ENCODE measurements at places on chromosomes 13 and 19.

DNA sequence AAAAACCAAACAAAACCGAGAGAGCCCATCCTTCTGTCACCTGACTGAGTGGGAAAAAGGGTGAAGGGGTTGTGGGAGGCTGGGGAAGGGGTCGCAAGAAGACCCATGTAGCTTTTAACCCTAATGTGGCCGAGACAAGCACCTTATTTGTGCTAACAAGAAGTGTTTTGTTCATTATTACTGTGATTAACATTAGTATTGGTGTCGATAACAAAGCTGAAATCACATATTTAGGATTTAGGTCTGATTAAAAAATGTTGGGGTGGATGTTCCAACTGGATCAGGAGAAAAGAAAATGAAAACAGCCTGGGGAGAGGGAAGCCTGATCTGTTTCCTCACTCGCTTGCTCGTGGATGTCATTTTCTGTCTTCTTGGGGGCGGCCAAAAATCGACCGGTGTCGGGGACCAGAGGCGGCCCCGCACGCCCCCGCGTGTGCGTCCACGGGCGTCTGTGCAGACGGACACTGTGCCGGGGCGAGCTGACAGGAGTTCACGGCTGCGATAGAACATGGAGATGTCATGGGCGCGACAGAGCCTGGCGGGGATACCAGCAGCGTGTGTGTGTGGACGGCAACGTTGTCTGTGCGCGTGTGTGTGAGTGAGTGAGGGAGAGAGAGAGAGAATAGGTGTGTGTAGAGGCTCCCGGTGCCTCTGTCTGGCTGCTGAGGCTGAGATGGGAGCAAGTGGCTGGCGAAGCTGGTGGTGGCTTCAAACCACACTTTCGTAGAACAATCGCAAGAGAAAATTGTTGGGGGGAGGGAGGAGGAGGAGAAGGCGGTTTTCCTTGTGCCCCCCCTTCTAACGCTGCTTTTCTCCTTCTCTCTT, 29.1 kb downstream of the NFIX start:
- no peak for DNase-seq

- DNase-seq: no peak
Observed at GRCh38 chr19:3321696-3322095, 44.7 kb upstream of the NFIC start.

DNA sequence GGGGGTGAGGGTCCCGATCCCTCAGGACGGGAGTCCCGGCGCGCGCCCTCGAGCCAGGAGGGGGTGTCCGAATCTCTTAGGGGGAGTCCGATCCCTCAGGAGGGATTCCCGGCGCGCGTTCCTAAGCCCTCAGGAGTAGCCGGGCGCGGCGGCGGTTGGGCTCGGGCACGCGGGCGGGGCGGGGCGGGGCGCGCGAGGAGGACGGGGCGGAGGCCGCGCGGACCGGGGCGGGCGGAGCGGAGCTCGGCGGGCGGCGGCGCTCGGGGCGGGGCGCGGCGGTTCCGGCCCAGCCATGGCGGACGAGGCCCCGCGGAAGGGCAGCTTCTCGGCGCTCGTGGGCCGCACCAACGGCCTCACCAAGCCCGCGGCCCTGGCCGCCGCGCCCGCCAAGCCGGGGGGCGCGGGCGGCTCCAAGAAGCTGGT, at the start of gene CUL4A:
Gene CUL4A, plus strand, starts transcription at position 278 of the 423 bp plus-strand sequence. Its CDS starts 15 bp downstream, at position 293.
- peak; percentile 65 for DNase-seq

GRCh38 chr13:33228648-33229445, 56.7 kb downstream of the STARD13 start:
- no peak for DNase-seq

- DNase-seq: peak; percentile 92
Observed at GRCh38 chr19:12782424-12783290, 7.3 kb upstream of the HOOK2 start.

DNA sequence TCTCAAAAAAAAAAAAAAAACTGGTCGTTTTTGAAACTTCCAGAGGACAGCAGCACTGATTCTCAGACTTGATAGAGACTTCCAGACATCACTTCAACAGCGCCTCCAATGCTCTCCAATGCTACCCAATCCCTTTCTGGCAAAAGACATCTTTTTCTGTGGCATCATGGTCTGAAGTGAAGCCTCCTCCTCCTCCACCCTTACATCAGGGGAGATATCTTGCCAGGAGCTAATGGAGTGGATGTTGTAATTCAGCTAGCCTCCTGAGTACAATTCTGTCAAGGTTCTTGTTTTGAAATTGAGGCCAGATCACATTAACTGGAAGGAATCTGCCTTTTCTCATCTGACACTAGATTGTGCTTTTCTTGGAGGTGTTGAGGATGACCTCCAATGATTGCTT, 24.2 kb downstream of the FXYD5 start:
- no peak for DNase-seq

DNA sequence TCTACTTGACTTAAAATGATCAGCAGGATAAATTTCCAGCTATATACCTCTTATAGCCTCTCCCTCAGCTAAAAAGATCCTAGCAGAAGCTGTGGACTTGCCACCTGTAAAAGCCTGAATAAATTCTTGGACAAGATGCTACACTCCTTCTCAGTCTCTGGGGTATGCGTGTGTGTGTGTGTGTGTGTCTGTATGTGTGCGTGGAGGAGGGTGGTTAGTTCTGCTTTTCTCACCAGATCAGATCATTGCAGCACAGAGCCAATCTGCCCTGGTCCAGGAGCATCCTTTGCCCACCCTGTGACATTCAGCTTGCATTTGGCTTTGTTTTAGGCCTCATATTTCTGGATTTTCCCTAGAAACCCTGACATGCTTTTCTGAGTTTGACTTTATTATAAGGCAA, 438.3 kb downstream of the RFC3 start:
- DNase-seq: no peak

DNA sequence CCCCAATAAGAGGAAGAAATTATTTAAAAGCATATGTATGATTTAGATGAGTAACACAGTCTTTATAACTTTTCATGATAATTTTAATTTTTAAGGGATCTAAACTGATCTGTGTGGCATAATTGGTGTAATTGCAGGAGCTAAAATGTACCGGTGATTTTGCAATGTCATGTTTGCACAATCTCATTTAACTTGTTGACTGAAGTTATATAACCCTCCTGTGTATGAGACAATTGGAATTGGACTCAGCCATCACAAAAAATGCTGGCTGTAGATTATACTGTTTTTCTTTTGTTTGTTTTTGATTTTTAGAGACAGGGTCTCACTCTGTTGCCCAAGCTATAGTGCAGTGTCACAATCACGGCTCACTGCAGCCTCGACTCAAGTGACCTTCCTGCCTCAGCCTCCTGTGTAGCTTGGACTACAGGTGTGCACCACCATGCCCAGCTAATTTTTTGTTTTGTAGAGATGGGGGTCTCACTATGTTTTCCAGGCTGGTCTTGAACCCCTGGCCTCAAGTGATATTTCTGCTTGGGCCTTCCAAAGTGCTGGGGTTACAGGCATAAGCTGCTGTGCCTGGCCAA, 26.1 kb downstream of the FGF9 start:
- no peak for DNase-seq

GRCh38 chr13:76890021-76890420, 3.8 kb upstream of the KCTD12 start:
- no peak for DNase-seq

GRCh38 chr19:42006569-42006968, 12.5 kb upstream of the ATP1A3 start:
- DNase-seq: no peak

DNA sequence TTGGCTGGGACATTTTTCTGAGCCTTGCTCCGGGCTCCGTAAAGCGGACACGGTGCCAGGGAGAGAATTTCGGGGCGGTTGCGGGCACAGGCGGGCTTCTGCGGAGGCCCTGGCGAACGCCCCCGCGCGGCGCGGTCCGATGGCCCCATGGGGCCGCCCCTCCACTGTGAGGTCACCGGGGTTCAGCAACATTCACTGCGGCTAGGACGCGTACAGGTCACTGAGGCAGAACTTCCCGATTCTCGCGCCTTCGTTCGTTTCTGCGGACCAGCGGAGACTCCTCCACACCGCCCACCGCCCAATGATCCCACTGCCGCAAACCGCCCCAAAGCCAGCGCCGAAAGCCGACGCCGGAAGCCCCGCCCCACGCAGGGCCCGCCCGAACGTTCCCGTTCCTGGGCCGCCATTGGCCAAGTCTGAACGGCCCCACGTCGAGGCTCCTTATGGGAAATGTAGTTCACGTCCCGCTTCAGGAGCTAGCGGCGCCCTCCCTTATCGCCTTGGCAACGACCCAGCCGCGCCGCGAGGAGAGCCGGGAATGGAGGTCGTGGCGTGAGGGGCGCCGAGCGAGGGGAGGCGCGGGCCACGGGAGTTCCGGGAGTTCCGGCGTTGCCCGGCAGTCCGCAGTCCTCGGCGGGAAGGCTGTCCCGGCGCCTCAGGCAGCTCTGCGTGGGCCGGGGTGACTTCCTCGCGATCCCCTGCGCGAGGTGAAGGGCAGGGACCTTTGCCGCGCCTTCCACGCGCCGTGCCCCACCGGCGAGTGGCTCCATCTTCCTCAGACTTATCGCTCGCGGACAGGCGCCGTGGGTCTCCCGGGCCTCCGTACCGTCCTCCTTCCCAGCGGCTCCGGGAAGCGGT, at the start of gene ZNF584:
Gene ZNF584, plus strand, starts transcription at position 498 of the 858 bp plus-strand sequence. CDS start 499 bp downstream, outside the sequence.
- peak; percentile 95 for DNase-seq

GRCh38 chr19:504616-505015, 2.7 kb upstream of the TPGS1 start:
- DNase-seq: no peak

DNA sequence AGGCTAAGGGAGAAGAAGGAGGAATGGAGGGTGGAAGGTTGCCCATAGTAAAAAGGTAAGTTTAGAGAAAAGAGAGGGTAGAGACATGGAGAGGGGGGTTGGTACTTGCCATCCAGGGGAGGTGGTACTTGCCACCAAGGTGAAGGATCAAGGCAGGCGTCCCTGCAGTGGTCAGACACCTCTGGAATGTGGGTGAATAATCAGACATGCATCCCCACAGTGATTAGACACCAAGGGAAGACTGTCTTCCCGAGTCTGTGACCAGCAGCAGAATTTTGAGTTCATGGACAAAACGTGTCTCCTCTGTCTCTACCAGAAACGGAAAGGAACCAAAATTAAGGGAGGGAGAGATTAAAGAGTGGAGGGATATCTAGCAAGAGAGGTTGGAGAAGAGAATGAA, 27.1 kb upstream of the IGFL1 start:
- DNase-seq: no peak

DNA sequence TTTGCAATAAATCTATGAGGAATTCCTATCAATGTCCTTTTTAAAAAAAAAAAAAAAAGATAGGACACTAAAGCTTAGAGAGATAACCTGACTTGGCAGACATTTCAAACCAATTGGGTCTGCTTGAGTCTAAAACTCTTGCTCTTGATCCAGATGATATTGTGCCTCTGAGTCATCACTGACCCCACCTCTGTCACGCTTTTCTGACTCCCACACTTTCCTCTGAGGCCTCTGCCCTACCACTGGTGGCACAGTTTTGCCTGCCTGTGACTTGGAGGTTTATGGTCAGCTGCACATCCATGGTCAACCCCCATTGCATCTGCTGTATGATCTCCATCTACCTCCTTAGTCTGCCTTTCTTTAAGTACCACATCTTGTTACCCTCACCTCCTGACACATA, 328.7 kb downstream of the SPRY2 start:
- DNase-seq: no peak

DNA sequence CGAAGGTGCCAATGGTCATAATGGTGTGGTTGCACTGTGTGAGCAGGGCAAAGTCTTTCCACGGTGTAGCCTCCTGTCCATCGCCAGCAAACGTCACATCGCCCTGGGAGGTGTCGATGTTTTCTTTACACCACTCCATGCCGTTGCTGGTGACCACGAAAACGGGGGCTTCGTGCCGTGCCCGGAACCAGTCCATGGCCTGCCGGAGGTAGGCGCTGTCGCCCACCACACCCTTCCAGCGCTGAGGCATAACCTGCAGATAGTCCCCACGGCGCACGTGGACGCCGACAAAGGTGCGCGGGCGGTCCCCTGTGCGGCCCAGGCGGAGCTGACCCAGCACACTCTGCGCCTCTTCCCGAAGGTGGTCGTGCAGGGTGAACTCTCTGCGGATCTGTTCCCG, 2.1 kb downstream of the FUT1 start:
- no peak for DNase-seq

DNA sequence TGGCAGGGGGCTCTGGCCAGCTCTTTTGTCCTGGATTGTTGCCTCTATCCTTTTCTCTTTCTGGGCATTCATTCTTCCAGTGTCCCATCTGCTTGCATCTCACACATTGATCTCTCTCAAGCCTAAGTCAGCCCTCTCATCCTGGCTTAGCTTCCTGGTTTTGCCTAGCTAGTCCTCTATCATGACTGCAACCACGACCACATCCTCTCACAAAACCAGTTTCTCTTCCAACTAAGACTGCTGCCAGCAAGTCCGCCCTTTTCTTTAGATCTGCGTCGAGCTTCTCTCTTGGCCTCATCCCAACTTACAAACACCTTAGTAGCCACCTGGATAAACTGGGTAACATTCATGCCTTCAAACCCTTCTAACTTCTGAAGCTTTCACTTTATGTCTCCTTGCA, 212.2 kb upstream of the HTR2A start:
- DNase-seq: no peak

- no peak for DNase-seq
Observed at GRCh38 chr13:44759384-44760360, 183.5 kb upstream of the TSC22D1 start.

GRCh38 chr13:44230736-44231135, 142.9 kb upstream of the SERP2 start:
- DNase-seq: no peak

GRCh38 chr13:20474515-20474914, 51.1 kb downstream of the CRYL1 start:
- DNase-seq: no peak

GRCh38 chr19:20287070-20287469, 120.1 kb downstream of the ZNF486 start:
- DNase-seq: no peak

- no peak for DNase-seq
Observed at GRCh38 chr19:4194353-4194752, 11.9 kb downstream of the ANKRD24 start.

DNA sequence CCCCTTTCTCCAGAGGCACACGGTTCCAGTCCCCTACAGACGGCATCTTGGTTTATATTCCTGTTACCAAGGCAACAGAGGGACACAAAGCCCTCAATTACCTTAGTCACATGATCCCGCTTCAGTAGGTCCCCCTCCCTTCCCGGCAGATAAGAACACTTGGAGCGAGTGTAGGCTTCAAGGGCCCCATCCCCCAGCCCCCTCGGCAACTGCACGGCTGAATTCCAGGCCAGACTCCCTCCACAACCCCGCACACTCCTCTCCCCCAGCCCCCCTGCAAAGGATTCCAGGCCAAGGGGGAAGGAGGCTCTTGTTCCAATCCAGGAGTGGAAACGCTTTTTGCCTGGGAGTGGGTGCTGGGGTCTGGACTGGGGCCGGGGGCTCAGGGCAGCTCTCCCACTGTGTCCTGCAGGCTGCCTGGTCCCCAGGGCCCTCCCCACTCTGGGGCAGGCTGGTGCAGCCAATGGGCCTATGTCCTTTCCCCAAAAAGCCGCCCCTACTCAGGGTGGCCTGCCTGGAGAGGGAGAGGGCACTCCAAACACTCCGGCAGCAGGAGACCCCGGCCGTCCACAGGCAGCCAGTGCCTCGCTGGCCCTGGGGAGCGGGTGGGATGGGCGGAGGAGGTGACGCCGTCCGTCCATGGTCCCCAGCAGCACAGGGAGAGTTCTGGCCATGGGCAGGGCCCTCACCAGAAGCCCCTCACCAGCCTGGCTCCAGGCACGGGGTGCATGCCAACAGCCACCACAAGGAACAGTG, 62.6 kb downstream of the MLLT1 start:
- DNase-seq: peak; percentile 26

GRCh38 chr13:78228940-78229339, 310.3 kb upstream of the EDNRB start:
- no peak for DNase-seq

GRCh38 chr19:41192574-41193429, at the start of gene CYP2S1:
Gene CYP2S1, plus strand, starts transcription at chr19:41193219. Its CDS starts 46 bp downstream, at chr19:41193265.
- no peak for DNase-seq

GRCh38 chr19:36060430-36060829, 5.7 kb downstream of the WDR62 start:
- DNase-seq: peak; percentile 41

All from nucleus accumbens (tissue), 56 donors.